Muscle of leg (tissue), 16 donors: ENCODE measurements at places on chromosomes 12 and 14. TPM values are rescaled to one million over a fixed set of nuclear protein-coding genes. Genes with fewer than 3 reads are reported as not detected.

The SLC2A14 gene
- 0.22 TPM for total RNA-seq

The FKBP3 gene
- total RNA-seq = 59.4 TPM

GRCh38 chr12:125357561-125357960 is 292.3 kb downstream of the AACS start:
- H3K36me3 ChIP-seq = no peaks in the 10 kb centered on the region
- DNase-seq = no peak
- H3K27me3 ChIP-seq = no peaks in the 10 kb centered on the region
- H3K27ac ChIP-seq = no peak overlapping the region
- no peak overlapping the region for H3K4me3 ChIP-seq

GRCh38 chr12:9936591-9936990 is 4.4 kb upstream of the CLEC2A start:
- DNase-seq = peak; percentile 17
- no peaks in the 10 kb centered on the region for H3K27me3 ChIP-seq
- no peaks in the 10 kb centered on the region for H3K36me3 ChIP-seq
- no peaks in the 10 kb centered on the region for H3K4me1 ChIP-seq
- H3K4me3 ChIP-seq = no peak overlapping the region
- H3K27ac ChIP-seq = no peak overlapping the region

GRCh38 chr12:69466867-69467266 is 3.3 kb upstream of the FRS2 start:
- no peaks in the 10 kb centered on the region for H3K4me1 ChIP-seq
- H3K36me3 ChIP-seq = no peaks in the 10 kb centered on the region
- H3K27me3 ChIP-seq = no peaks in the 10 kb centered on the region
- DNase-seq = no peak
- no peak overlapping the region for H3K4me3 ChIP-seq

- H3K27me3 ChIP-seq = no peaks in the 10 kb centered on the region
- no peak for DNase-seq
- H3K4me1 ChIP-seq = no peaks in the 10 kb centered on the region
- no peak overlapping the region for H3K4me3 ChIP-seq
- H3K27ac ChIP-seq = no peak overlapping the region
- no peaks in the 10 kb centered on the region for H3K36me3 ChIP-seq
Measured at GRCh38 chr12:124078800-124079199, 105.8 kb downstream of the ZNF664 start.

GRCh38 chr14:100867631-100868315 is 35.7 kb downstream of the RTL1 start:
- DNase-seq = no peak
- H3K27me3 ChIP-seq = no peaks in the 10 kb centered on the region
- no peak overlapping the region for H3K27ac ChIP-seq
- no peak overlapping the region for H3K4me3 ChIP-seq
- peaks cover 68% of the 10 kb centered on the region for H3K36me3 ChIP-seq

- H3K4me3 ChIP-seq = no peak overlapping the region
- no peak overlapping the region for H3K27ac ChIP-seq
- H3K4me1 ChIP-seq = peaks cover 3% of the 10 kb centered on the region
- no peaks in the 10 kb centered on the region for H3K36me3 ChIP-seq
- peak; percentile 15 for DNase-seq
Measured at GRCh38 chr14:36767603-36768281, 106.1 kb downstream of the PAX9 start.

- H3K27ac ChIP-seq = no peak overlapping the region
- H3K4me1 ChIP-seq = peaks cover 2% of the 10 kb centered on the region
- H3K36me3 ChIP-seq = no peaks in the 10 kb centered on the region
- no peaks in the 10 kb centered on the region for H3K27me3 ChIP-seq
- DNase-seq = no peak
Measured at GRCh38 chr12:1357171-1357570, 237.2 kb downstream of the FBXL14 start.

DNA sequence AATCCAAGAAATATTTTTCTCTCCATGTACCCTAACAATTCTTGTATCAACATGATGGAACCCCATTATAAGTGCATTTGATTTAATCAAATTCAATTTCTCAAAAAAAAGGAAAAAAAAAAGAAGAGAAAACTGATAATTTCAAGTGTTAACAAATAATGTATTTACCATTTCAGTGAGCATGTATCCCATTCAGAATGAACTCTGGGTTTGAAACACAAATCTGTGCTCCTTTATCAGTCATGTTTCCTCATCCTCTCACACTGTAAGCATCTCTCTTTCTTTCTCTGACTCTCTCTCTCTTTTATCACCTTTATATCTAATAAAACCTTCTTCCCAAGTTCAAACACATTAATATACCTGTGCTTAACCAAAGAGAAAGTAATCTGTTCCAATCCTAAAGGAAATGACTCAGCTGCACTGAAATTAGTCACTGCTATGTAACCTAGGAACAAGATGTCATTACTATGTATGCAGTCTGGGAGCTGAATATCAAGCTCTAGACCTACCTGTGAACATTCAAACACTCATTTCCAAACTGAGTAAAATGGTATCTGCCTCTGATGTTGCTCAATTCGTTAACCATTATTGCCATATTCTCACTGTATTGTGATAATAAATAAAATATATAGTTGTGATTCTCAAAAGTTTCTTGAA is 135.0 kb upstream of the LRIG3 start:
- H3K36me3 ChIP-seq = no peaks in the 10 kb centered on the region
- H3K27me3 ChIP-seq = no peaks in the 10 kb centered on the region
- H3K4me3 ChIP-seq = no peak overlapping the region
- H3K27ac ChIP-seq = no peak overlapping the region

DNA sequence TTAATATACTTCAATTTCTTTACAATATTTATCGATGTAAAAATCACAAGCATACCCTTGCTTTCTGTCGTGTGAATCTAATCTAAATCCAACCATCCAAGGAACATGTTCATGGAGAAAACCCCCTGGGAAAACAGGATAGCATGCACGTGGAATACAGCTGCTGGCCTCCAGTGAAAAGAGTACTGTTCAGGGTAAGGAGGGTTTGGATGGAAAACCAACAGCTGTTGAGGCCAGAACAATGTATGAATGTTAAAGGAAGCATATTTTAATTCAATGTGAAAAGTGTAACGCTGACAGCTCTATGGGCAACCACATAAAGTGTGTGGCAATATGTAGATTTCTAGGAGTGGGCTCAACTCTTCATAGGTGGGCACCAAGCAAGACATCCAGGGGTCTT is 344.0 kb downstream of the TMEM132D start:
- no peak overlapping the region for H3K4me3 ChIP-seq
- H3K27ac ChIP-seq = peak overlapping the region; percentile 71
- peaks cover 11% of the 10 kb centered on the region for H3K4me1 ChIP-seq
- DNase-seq = peak; percentile 81

DNA sequence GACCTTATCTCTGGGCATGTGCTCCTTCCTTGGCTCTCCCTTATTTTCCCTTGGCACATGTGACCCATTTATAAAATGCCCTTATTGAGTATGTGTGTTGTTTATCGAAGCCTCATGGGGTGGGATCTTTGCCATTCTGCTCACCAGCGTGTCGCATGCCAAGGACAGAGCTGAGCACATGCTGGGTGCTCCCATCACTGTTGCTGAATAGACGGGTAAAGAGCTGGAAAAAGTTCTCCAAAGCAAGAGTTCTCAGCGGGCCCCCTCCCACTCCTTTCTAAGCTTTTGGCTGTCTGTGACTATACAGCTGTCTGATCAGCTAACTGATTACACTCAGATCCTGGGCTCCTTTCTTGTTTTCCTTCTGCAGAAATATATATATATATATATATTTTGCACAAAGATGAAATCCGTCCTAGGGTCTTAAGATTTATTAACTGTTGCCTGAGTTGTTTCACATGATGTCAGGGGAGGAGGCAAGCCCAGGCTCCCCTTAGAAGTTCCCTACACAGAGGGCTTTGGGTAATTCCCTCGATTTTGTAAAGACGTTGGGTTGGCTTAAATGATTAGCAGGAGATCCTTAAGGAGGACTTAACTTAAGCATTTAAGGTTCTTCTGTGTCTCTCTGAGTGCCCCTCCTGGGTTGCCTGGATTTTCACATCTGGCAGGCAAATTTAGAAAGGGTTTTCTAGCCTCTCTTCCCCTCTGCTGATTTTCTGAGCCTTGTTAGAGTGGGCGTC is 71.6 kb downstream of the TMEM132C start:
- no peak overlapping the region for H3K4me3 ChIP-seq
- DNase-seq = peak; percentile 70
- peaks cover 5% of the 10 kb centered on the region for H3K27me3 ChIP-seq
- H3K36me3 ChIP-seq = no peaks in the 10 kb centered on the region
- H3K27ac ChIP-seq = peak overlapping the region; percentile 9

DNA sequence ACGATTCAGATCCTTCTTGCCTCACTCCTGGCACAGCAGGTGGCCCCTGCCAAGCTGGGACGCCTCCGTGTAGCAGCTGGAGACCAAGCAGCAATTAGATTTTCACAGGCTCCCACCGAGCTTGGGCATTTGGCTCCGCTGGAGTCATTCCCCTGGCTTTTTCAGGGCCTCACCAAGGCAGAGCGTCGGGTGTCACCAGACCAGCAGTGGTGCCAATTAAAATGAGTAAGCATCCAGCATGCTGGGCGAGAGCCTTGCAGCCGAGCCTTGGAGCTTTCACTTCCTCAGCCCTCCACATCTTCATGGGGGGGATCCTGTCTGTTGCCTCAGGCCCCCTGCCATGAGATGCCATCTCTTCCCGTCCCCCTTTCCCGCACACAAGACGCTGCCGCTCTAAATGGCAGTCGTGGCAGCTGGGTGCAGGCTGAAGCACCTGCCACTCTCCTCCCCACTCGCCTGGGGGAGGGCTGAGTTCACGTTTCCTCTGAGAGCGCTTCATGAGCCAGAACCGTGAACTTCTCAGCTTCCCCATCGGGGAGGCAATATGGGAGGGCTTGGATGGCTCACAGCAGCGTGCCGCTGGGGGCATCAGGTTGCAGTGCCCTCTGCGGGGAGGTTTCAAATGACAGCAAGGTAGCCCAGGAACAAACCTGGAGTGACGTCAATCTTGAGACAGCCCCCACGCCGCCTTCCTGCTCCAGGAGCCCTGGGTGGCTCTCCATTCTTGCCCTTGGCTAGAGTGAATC is 11.7 kb downstream of the TPCN1 start:
- DNase-seq = peak; percentile 84
- peaks cover 80% of the 10 kb centered on the region for H3K4me1 ChIP-seq
- peaks cover 51% of the 10 kb centered on the region for H3K36me3 ChIP-seq
- no peak overlapping the region for H3K4me3 ChIP-seq
- H3K27ac ChIP-seq = peak overlapping the region; percentile 87

DNA sequence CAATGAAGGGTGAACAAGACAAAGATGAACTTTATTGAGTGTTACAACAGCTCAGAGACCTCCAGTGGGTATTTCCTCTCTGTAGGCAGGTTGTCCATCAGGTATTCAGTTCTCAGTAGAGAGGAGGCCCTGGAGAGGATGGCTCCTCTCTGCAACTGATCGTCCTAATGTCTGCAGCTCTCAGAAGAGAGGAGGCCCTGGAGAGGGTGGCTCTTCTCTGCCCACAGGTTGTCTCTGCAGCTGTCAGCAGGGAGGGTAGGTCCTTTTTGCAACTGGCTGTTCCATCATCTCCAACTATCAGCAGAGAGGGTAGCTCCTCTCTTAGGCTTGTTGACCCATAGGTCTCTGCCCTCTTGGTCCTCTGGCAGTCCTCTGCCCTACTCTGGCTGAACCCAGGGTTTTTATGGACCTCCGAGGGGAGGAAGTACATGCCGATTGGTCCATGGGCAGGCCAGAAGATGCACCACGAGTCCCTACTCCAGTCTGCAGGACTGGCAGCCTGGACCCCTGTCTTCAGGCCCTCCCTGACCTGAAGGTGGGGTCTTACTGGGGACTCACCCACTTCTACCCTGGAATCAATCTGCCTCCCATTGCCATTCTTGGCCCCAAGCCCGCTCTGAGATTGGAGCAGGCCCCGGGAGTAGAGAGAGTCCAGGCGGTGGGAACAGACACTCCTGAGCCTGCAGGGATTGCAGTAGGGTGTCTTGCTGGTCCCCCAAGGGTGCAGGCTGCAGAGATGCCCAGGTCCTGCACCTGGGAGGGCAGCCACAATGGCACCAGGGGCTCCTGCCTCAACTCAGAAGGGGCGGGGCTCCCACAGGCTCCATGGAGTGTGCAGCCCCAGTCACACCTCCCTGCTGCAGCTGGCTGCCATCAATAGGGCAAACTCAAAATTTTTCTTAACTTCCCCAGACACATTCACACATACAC is 2.3 kb downstream of the TMEM116 start:
- H3K4me1 ChIP-seq = peaks cover 21% of the 10 kb centered on the region
- H3K27me3 ChIP-seq = no peaks in the 10 kb centered on the region
